Esophagus squamous epithelium (tissue), 5 donors: ENCODE measurements at places on chromosomes 7 and 10.

DNA sequence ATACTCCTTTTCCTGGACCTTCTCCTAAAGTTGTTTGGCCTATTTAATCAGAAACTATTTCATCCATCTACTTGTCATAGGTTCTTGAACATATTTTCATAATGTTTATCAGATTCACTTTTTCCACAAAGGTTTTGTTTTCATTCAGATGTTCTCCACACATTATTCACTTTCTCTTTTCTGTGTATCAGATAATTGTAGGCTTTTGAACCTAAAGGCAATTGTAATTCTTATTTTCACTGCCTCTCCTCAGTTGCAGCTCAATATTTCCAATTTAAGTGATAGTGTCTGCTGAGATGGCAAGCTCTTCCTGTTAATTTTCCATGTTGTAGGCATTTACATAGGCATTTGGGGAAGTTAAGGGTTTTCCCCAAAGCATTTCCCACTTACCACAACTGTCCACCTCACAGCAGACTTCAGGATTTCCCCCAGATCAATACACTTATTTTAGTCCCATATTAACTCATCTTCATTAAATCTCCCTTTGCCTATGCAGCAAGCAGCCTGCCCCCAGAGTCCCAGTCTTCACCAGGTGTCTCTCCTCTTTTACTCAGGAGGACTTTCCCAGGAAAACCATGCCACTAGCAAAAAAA, 12.3 kb upstream of the IKZF1 start:
- DNase-seq: no peak

GRCh38 chr10:3398825-3399646, 226.5 kb upstream of the PITRM1 start:
- no peak for DNase-seq

- no peak for DNase-seq
Observed at GRCh38 chr7:70678621-70679251, 453.2 kb upstream of the GALNT17 start.

GRCh38 chr7:13851736-13852135, 137.7 kb downstream of the ETV1 start:
- DNase-seq: no peak

- no peak for DNase-seq
Observed at GRCh38 chr10:47190802-47191450, 109.1 kb upstream of the GDF10 start.

- no peak for DNase-seq
Observed at GRCh38 chr7:147570390-147570789, 1020.2 kb upstream of the C7orf33 start.

DNA sequence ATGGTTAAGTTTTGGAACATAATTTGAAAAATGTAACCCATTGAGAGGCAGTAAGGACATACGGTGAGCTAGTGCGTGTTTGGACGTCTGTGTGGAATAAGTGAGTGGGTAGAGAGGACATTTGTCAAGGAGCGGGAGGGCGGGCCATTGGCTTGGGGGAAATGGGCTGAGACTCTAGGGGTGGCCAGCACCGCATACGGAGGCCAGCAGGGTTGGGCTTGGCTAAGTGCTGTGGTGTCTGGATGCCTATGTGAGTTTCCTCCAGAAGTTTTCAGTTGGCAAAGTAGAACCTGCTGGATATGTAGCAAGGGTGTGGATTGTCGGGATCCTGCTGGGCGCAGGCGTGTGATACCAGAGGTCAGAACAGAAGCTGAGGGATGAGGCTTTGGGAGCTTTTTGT, 103.0 kb downstream of the TCF7L2 start:
- DNase-seq: no peak

GRCh38 chr10:679556-679955, 9.9 kb downstream of the DIP2C start:
- no peak for DNase-seq

DNA sequence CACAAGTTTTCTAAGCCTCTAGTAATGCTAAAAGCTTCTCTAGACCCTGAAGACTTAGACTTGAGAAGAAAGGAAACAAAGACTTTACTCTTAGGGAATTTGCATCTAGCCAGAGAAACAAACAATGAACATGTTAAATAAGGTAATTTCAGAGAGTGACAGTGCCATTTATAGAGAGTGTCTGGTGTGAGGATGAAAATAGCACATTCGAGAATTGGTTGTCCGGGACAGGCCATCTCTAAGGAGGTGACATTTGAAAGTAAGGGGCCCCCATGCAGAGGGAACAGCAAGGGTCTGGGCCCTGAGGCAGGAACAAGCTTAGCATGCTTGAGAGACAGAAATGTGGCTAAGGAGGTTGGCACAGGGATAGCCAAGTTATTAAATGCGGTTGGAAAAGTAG, 48.1 kb downstream of the ADAM22 start:
- no peak for DNase-seq

GRCh38 chr10:129386415-129387257, 80.4 kb upstream of the MGMT start:
- no peak for DNase-seq

DNA sequence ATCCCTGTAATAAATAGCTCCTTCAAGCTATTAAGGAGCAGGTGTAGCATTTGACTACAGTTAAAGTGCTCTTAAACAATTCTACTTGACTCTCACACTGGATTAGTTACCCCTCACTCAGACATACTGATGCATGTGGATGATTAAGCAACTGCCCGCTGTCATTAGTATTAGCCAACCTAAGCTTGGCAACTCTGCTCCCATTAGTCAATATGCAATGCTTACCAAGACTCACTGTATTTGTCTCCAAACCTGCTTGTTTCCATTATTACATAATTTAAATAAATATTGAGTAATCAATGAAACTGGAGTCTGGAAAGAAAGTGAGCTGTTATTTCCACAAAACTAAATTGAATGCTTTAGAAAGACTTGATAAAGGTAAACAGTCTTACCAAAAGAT, 144.0 kb upstream of the ASAH2 start:
- DNase-seq: no peak

DNA sequence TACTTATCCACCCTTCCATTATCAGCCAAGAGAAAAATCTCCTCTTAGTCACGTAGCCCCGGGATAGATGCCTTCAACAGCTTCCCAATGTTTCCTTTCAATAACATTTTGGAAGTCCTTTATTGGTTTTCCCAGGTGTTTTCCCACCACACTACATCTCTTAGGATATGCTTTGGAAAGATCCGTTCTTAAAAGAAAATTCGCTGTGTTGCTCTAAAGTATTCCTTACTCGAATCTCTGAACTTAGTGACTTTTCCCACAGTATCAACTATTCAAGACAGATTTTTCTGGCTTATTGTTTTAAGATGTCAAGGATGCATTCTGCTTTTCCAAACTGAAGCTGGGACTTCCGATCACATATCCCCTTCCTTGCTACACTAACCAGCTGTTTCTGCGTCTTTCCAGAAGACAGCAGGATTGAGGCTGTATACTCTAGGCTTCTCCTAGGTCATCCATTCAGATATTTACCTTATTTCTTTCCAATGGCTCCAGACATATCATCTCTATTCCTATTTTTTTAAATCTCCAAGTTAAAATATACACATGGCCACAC, 36.5 kb upstream of the SVIL start:
- no peak for DNase-seq

GRCh38 chr7:36956814-36957213, 232.5 kb upstream of the AOAH start:
- no peak for DNase-seq

DNA sequence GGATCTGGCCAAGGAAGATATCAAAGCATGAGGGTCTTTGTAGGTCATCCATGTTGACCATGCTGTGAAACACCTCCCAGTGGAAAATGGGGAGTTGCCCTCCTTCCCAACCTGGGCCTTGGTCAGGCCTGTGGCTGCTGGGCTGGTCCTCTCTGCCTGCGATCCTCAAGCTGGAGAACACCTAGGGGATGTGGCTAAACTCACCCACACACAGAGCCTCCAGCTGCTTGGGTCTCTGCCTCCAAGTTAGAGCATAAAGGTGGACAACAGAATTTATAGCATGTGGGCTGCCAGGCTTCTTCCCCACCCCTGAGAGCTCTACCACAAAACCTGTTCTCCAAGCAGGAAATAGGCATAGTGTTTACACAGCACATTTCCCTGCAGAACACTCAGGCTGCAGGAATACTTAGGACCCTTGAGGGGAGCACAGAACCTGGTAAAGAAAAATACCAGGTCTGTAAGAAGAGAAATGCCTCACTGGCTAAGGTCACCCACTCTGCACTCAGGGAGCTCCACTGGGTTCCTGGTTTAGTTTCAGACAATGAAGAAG, at the start of gene SFTPA2:
SFTPA2 (minus strand) TSS at position 248 of the 550 bp plus-strand sequence. CDS start 924 bp downstream, outside the sequence.
- no peak for DNase-seq

GRCh38 chr10:43206391-43207235, 60.3 kb downstream of the RASGEF1A start:
- no peak for DNase-seq

GRCh38 chr7:155324012-155324917, 26.6 kb downstream of the INSIG1 start:
- DNase-seq: no peak

DNA sequence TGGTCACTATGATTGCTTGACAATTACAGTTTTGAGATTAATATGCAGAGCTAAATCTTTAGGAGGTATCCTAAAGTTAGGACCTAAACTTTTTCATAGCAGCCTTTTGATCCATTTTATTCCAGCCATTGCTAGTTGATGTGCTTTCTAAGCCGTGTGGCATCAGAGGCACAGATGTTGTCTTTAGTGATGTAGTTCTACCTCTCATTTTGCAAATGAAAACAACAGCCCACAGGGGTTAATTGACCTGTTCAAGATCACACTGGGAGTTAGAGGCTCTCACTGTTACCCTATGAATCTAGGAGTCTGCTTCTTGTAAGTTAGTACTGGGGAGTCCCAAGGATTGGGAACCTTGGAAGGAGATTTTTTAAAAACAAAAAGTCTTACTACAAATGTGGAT, 10.6 kb downstream of the AUTS2 start:
- no peak for DNase-seq

DNA sequence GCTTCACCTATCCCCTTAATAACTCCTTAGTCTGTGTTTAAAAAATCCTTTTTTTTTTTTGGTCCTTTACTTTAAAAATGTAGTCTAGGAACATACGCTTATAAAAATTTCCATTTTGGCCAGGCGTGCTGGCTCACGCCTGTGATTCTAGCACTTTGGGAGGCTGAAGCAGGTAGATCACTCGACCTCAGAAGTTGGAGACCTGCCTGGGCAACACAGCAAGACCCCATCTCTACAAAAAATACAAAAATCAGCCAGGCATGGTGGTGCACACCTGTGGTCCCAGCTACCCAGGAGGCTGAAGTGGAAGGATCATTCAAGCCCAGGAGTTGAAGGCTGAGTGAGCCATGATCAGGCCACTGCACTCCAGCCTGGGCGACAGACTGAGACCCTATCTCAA, 14.8 kb downstream of the KAZALD1 start:
- DNase-seq: no peak

DNA sequence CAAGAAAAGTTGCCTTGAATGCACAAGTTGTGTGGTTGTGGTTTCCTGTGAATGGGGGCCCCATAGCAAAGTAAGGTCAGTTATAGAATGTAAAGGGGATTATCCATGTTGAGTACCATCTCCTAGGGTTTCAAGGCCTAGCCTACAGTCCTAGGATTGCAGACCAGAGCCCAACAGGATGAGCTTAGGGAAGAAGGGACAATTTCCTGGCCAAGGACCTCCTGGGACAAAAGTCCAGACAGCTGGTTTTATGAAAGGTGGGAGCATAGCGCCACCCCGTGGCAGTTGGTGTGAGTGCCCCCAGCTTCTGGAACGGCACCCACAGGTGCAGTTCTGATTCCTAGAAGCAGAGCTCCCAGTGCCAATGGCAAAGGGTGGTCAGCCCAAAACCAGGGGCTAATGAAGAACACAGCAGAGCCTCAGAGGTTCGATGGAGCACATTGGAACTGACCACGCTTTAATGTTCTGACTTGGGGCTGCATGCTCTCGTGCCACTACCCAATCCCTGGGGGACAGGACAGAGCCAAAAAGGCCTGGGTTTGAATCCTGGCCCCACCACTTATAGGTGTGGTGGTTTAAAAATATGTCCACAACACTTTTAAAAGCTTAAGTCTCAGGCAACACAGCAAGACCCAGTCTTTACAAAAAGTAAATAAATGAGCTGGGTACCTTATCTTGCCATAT, 25.8 kb upstream of the TMEM120A start:
- DNase-seq: no peak

- no peak for DNase-seq
Observed at GRCh38 chr7:53302496-53303246, 267.2 kb downstream of the POM121L12 start.

DNA sequence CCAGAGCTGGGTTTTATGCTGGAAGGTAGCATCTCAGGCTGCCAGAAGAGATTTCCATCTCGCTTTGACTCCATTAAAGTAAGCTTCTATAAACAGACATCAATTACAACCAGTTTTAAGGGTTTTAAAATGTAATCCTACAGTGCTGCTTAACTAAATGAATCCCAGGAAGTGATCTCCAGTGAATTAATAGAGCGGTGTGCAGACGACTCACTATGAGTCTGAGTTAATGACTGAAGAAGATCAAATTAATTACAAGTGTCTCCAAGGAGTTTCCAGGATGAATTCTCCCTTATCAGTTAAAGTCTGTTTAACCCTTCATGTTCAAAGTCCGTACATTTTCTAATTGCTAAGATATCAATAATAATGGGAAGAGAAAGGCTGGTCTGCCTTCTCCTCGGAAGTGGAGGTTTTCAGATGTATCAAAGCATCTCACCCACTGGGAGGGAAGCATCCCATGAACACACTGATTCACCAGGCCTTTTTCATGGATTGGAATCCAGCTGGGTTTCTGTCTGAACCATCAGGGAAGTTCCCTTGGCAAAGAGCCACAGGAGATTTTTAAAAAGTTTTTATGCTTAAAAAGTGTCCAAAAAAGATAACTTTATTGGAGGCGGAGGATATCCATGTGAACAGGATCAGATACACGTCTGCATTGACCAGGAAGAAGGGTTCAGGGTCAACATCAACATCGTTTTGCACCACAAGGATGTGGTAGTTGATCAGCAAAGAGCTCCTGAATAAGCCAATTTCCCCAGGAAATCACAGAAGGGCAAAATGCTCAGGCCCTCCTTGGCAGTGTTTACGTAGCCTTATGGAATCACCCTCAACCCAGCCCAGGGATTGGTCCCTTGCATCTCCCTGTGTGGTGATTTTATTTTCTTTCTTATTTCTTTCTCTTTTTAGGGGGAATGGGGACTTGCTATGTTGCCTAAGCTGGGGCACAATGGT, 288.2 kb downstream of the POU6F2 start:
- no peak for DNase-seq

- DNase-seq: no peak
Observed at GRCh38 chr7:157467496-157468212, 130.8 kb downstream of the DNAJB6 start.

- no peak for DNase-seq
Observed at GRCh38 chr7:8064828-8065227, 96.2 kb downstream of the GLCCI1 start.

DNA sequence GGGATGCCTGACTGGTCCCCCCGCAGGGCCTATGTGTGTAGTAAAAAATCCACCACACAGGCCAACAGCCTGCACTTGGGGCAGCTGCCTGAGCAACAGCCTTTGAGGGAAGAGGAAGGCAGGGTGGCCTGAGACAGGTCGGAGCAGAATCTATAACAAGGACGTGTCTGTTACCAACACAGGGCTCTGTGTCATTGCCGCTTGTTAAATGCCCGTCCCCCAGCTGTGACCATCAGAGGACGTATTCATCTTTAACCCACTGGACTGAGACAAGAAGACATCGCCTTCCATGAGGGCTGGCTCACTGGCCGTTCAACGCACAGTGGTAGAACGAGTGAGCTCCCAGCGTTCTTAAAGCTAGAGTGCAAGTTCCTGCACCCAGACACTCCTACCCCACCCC, 7.8 kb downstream of the PDIA4 start:
- DNase-seq: no peak
